ENCODE measurements at places on chromosomes 2 and 18. TPM values are rescaled to one million over a fixed set of nuclear protein-coding genes. Genes with fewer than 3 reads are reported as not detected.

ALK gene
- total RNA-seq, result under 0.01 TPM

RAB17 gene
- total RNA-seq, result 0.12 TPM

TEX51 gene
- not detected for total RNA-seq

ZNF532 gene
- 39.5 TPM for total RNA-seq

PAX3 gene
- total RNA-seq, result 0.25 TPM

SNORC gene
- total RNA-seq, result 1.2 TPM

CD28 gene
- not detected for total RNA-seq

CCL20 gene
- total RNA-seq, result not detected

CTLA4 gene
- not detected for total RNA-seq

AQP4 gene
- not detected for total RNA-seq

RBFA gene
- 31.5 TPM for total RNA-seq

DUSP2 gene
- total RNA-seq, result 2.3 TPM

TTR gene
- total RNA-seq, result not detected

MC4R gene
- not detected for total RNA-seq

DNER gene
- total RNA-seq, result 0.55 TPM

SERPINB2 gene
- 2.4 TPM for total RNA-seq

TEKT4 gene
- total RNA-seq, result not detected

CREG2 gene
- 5.2 TPM for total RNA-seq

RFTN2 gene
- total RNA-seq, result 4.2 TPM

UGT1A5 gene
- not detected for total RNA-seq

SCYGR4 gene
- total RNA-seq, result not detected

AMER3 gene
- total RNA-seq, result not detected

IL37 gene
- total RNA-seq, result not detected

REG1B gene
- total RNA-seq, result not detected

RUFY4 gene
- not detected for total RNA-seq

STPG4 gene
- 0.12 TPM for total RNA-seq

MTA3 gene
- 32.5 TPM for total RNA-seq
